Pancreas (tissue), 10 donors: ENCODE measurements at places on chromosomes 7 and 10. TPM values are rescaled to one million over a fixed set of nuclear protein-coding genes. Genes with fewer than 3 reads are reported as not detected.
A peak's percentile ranks its signal among the peaks of the same experiment; 100 is the strongest.

- DNase-seq, result no peak
Observed at GRCh38 chr10:74079936-74080590, 70.6 kb downstream of the AP3M1 start.

- no peak for DNase-seq
Observed at GRCh38 chr7:127715901-127716300, 63.9 kb downstream of the SND1 start.

DNA sequence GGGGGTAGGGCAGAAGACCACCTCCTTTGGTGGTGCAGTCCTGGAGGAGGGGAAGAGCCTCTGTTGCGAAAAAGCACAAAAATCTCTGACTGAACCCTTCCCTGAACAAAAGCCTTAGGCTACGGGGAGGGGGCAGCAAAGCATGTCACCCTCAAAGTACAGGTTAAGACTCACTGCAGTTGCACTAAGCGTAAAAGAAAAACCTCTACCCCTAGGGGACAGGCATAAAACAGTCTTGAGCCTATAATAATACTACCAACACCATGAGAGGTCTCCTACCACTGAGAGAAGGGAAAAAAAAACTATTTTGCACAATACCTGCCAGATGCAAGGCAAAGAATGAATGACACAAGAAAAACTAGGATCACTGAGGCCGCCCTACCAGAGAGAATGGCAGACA is 17.3 kb downstream of the TNPO3 start:
- no peak for DNase-seq

GRCh38 chr7:132569884-132570614 is 6.2 kb downstream of the PLXNA4 start:
- no peak for DNase-seq

- peak; percentile 34 for DNase-seq
Observed at GRCh38 chr7:374706-375311, 84.8 kb downstream of the FOXL3 start.

DNA sequence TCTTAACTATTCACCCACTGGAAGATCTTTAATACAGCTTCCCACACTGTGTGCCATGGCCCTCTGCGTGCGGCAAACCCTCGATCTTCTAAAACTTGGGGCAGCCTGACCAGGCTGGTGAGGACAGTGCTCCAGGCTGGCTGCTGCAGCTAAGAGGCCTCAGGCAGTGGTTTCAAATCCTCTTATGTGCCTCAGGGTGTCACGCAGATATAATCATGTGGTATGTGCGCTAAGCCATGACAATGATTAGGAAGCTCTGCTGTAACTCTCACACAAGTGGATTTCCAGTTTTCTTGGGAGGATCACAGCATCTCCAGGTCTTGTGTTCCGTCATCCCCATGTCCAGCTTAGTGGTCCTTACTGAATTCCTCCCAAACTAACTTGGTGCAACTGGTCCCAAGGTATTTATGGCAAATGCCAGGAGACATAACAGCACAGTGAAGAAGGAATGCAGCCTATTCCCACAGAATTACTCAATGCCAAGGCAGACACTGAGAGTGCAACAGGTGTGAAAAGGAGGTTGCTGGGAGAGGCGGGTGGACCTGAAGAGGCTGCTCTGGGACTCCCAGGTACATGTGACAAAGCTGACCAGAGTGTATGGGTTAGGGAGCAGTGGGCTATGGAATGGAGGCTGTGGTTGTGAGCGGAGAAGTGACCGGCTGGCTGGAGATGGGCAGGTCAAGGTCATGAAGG is 2.3 kb downstream of the HPS1 start:
- DNase-seq, result no peak

DNA sequence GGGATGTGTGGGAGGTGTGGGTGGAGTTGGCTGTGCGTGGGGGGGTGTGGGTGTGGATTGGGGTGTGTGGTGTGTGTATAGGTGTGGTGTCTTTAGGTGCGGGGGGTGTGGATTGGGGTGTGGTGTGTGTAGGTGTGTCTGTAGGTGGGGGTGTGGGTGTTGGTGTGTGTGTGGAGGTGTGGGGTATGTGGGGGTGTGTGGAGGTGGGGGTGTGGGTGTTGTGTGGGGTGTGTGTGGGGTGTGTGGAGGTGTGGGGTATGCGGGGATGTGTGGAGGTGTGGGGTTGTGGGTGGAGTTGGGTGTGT is 33.9 kb downstream of the SPDYE17 start:
- no peak for DNase-seq

GRCh38 chr10:133372507-133372906 is 647 bp downstream of the ECHS1 start:
- DNase-seq, result peak; percentile 47

DNA sequence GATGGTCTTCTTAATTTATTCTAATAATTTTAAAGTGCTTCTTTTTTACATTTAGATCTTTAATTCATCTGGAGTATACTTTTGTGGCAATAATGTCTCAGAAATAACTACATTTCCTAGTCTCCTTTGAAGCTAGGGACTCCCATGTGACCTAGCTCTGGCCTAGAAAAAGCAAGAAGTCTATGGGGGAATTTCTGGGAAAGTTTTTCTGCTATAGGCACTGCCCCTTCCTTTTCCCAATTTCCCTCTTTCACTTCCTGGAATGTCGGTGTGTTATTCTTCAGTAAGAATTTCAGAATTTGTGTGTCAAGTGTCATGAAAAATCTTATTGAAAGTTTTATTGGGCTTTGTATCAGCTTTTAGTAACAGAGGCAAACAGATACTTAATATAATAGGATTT is 94.6 kb upstream of the LRRC4 start:
- no peak for DNase-seq

The TNRC18 gene
- total RNA-seq, result 37.7 TPM

The SKAP2 gene
- 6.3 TPM for total RNA-seq

The SRGN gene
- 40.0 TPM for total RNA-seq

The COL1A2 gene
- 10.9 TPM for total RNA-seq

The ANKRD7 gene
- 0.92 TPM for total RNA-seq

The TAC1 gene
- not detected for total RNA-seq

The UPP1 gene
- 13.6 TPM for total RNA-seq

The RGS10 gene
- 0.42 TPM for total RNA-seq
